ENCODE measurements at places on chromosomes 3 and 15. TPM values are rescaled to one million over a fixed set of nuclear protein-coding genes. Genes with fewer than 3 reads are reported as not detected.

The TIMP4 gene
- total RNA-seq, result 0.26 TPM

The CCDC39 gene
- not detected for total RNA-seq

The ADAMTSL3 gene
- total RNA-seq, result 28.8 TPM

The TRIM42 gene
- total RNA-seq, result not detected

The WDR93 gene
- not detected for total RNA-seq

The ETFA gene
- total RNA-seq, result 161 TPM

The GP5 gene
- total RNA-seq, result 0.22 TPM

The ERICH6 gene
- 0.09 TPM for total RNA-seq

The SLC22A13 gene
- 0.09 TPM for total RNA-seq

The RAB6B gene
- total RNA-seq, result 1.0 TPM

The ALDH1L1 gene
- total RNA-seq, result 0.09 TPM

The KBTBD13 gene
- not detected for total RNA-seq

The RTP3 gene
- total RNA-seq, result not detected

The SETMAR gene
- total RNA-seq, result 7.2 TPM

The ADAMTS7 gene
- 6.6 TPM for total RNA-seq

The TMCO5A gene
- total RNA-seq, result not detected

The EPHA6 gene
- under 0.01 TPM for total RNA-seq

The FAM219B gene
- total RNA-seq, result 32.8 TPM

The RPS27L gene
- 256 TPM for total RNA-seq

The CCDC33 gene
- total RNA-seq, result not detected

Data from dermis lymphatic vessel endothelial cell (primary cell).